ENCODE measurements at places on chromosomes 13 and 19.

- DNase-seq, result no peak
Measured at GRCh38 chr13:78750735-78751134, 91.8 kb upstream of the OBI1 start.

GRCh38 chr19:53868091-53868891, 608 bp downstream of the MYADM start:
- no peak for DNase-seq

- no peak for DNase-seq
Measured at GRCh38 chr19:11191934-11192333, 5.4 kb downstream of the KANK2 start.

DNA sequence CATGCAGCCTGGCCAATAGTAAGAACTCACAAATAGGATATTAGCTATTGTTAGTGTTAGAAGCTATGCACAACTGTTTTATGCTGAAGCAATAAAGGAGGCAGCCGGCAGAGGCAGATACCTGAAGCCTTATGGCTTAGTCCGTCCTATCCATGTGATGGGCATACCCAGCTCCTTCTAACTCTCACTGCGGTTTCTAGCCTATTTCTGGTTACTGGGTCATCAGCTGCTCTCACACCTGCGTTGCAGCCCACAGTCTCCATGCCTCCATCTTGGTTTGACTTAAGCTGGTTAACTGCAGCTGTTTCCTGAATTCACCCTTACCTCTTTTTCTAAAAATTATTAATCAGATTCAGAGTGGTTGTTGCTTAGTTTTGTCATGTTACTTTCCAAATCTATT, 40.5 kb upstream of the CNMD start:
- no peak for DNase-seq

GRCh38 chr13:111790621-111791020, 276.3 kb upstream of the SOX1 start:
- no peak for DNase-seq

DNA sequence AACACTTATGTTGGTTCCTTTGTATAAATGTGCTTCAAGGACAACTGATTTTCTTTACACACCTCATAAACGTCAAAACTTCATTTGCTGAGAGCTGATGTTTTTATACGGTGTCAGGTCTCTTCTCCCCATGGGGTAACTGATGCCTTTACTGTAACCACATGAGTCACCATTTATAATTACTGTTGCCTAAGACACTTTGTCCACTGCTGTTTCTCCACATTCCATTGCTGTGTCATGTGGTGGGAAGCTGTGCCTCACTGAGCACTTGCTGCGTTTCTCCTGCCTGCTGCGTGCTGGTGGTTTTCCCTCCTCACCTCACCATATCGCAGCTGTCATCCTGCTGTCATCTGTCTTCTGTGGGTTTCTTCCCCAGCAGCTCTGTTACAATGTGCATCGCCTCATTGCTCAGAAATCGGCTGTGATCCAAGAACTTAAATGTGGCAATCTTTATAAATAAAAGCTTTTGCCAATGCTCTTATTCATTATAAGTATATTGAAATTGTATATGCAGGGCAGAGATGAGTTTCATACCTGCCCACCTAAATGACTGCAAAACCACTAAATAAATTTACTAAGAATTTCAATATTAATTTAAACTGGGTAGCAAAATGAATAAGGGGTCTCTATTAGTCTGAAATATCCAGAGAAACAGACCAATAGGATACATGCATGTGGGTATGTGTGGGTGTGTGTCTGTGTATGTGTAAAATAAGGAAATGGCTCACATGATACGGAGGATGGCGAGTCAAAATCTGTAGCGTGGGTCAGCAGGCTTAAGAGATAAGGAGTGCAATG, 547.0 kb upstream of the SLITRK5 start:
- no peak for DNase-seq

- DNase-seq, result no peak
Measured at GRCh38 chr19:42038666-42039065, 31.3 kb downstream of the GRIK5 start.

DNA sequence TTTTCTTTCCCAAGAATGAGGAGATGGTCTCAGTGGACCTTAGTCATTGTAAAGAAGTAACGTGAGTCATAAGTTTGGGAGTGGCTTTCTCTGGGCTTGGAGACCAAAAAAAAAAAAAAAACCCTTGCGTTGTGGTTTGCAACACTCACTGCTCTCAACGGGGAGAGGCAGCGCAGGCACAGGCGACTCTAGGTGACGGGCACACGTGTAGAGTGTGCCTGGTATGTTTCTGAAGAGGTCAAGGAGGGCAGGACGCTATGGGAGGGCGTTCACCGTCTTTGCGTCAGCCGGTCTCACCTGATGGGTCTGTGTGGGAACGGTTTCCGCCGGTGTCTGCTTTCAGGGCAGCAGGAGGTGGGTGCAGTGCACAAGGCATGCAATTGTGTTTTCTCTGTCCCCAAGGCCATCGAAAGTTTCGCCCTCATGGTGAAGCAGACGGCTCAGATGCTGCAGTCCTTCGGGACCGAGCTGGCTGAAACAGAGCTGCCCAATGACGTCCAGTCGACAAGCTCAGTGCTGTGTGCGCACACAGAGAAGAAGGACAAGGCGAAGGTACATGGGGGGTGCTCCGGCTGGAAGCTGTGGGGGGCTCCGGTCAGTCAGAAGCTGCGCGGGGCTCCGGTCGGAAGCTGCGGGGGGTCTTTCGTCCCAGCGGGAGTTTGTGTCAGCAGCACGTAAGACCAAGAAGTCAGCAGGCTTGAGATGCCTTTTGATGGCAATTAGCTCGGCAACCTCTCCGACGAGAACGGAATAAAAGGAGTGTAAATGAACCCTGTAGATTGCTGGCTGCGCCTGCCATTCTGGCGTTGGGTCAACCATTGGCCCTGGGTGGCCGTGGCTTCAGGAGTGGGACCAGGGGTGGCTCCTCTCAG, 40.8 kb upstream of the F7 start:
- no peak for DNase-seq

GRCh38 chr13:95356916-95357315, 55.7 kb upstream of the ABCC4 start:
- no peak for DNase-seq

- DNase-seq, result no peak
Measured at GRCh38 chr13:51240958-51241357, 18.8 kb downstream of the FAM124A start.

- no peak for DNase-seq
Measured at GRCh38 chr19:57754091-57754673, 7.6 kb downstream of the ZNF776 start.

- DNase-seq, result no peak
Measured at GRCh38 chr13:50685491-50685890, 158.0 kb downstream of the DLEU7 start.

DNA sequence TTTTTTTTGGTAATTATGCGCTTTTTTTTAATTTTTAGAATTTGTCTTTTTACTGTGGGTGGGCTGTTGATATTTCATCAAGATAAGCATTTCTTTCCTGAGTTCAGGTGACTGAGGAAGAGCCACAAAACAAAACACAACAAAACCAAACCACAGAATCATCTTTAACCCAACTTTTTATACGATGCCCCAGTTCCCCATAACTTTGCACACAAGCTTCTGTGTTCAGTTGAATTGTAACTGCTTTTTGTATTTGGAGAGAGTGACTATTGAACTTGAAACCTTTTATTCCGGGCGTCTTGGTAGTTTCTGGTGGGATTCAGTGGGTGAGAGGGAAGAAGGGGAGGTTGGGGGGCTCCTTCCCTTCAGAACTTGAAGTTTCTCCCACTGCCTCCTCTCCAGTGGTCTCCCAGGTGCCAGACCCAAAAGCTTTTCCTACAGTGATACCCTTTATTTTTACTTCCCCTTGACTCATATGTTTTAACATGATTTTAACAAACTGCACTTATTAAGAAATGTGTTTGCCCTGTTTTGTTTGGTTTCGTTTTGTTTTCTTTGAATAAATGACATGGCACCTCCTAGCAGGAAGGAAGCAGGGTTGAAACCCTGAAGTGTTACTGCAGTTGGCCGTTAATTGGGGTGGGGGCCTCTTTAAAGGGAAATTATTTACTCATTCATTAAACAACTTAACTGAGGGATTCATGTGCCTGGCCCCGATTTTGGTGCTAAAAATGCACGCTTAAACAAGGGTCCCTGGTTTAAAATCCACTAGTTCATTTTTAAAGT, 2.7 kb upstream of the CCDC97 start:
- DNase-seq, result no peak

DNA sequence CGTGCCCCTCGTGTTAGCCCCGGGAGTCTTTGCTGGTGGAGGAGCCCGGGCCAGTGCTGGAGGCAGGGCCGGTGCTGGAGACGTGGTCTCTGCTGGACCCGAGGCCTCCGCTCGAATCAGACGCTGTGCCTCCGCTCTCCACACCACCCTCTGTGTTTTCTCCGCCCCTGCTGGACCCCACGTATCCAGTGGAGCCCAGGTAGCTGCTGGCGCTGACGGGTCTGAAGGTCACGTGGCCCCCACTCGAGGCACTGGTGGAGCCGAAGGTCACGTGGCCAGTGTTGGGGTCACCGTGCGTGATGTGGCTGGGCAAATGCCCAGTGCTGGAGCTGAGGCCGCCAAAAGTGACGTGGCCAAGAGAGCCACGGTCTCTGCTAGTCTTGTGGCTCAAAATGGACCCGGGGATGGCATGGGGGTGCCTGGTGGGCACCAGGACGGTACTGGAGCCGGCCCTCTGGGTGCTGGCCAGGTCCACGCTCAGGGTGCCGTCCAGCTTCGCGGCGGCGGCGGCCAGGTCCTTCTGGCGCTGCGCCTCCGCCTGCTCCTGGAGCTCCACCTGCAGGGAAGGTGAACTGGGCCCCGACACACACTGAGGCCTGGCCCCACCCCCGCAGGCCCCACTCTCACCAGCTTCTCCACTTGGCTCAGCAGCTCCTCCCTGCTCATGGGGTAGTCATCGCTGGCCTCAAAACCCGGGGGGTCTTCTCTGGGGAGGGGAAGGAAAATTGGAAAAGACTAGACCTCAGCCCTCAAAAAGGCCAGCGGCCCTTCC, 27.3 kb downstream of the ZNF114 start:
- no peak for DNase-seq
